A549 treated with GW870086 at 1 μM for 4 hours (cell line): ENCODE measurements at places on chromosomes 2 and 18. TPM values are rescaled to one million over a fixed set of nuclear protein-coding genes. Genes with fewer than 3 reads are reported as not detected.

Gene ZNF2
- 2.6 to 4.5 TPM (median 3.4 TPM) in 5 replicates for total RNA-seq

Gene CCDC102B
- 0.17 to 0.97 TPM (median 0.37 TPM) in 5 replicates for total RNA-seq

Gene C2orf78
- total RNA-seq = not detected in 5 replicates

Gene KCNS3
- 1.1 to 1.5 TPM (median 1.3 TPM) in 5 replicates for total RNA-seq

Gene MYOM1
- 0.08 to 0.26 TPM (median 0.15 TPM) in 5 replicates for total RNA-seq

Gene THSD7B
- not detected in 5 replicates for total RNA-seq

Gene DOK1
- total RNA-seq = 3.6 to 5.5 TPM (median 4.1 TPM) in 5 replicates

Gene ITM2C
- 67.8 to 81.9 TPM (median 79.8 TPM) in 5 replicates for total RNA-seq

Gene TEKT4
- not detected in 5 replicates for total RNA-seq

Gene TLX2
- total RNA-seq = 0.19 to 0.36 TPM (median 0.28 TPM) in 5 replicates

Gene IL18RAP
- total RNA-seq = 0.09 TPM in 1 of 5 replicates, not detected in the others

Gene LDAH
- total RNA-seq = 15.4 to 20.8 TPM (median 19.0 TPM) in 5 replicates

Gene CFAP53
- 0.26 to 0.43 TPM (median 0.30 TPM) in 5 replicates for total RNA-seq

Gene PLA2R1
- total RNA-seq = 2.0 to 2.7 TPM (median 2.3 TPM) in 5 replicates

Gene HOXD11
- 6.5 to 7.7 TPM (median 6.6 TPM) in 5 replicates for total RNA-seq

Gene MDH1B
- 1.1 to 2.3 TPM (median 1.5 TPM) in 5 replicates for total RNA-seq

Gene SIX2
- 0.23 to 0.56 TPM (median 0.43 TPM) in 5 replicates for total RNA-seq

Gene SPIRE1
- 15.5 to 19.0 TPM (median 18.3 TPM) in 5 replicates for total RNA-seq

Gene ANKRD53
- 0.12 TPM in 1 of 5 replicates, not detected in the others for total RNA-seq

Gene UGT1A3
- total RNA-seq = 0.07 TPM in 1 of 5 replicates, not detected in the others

Gene ASXL3
- not detected in 5 replicates for total RNA-seq
